ENCODE measurements at places on chromosomes 1 and 21.

- DNase-seq, result no peak
These were observed 115.8 kb downstream of the DSCAM start for GRCh38 chr21:40731206-40731605.

GRCh38 chr21:36478207-36478701 lies 1.7 kb downstream of the CLDN14 start:
- no peak for DNase-seq

GRCh38 chr1:162561037-162561615 lies 396 bp upstream of the UAP1 start:
- peak; percentile 99 for DNase-seq

DNA sequence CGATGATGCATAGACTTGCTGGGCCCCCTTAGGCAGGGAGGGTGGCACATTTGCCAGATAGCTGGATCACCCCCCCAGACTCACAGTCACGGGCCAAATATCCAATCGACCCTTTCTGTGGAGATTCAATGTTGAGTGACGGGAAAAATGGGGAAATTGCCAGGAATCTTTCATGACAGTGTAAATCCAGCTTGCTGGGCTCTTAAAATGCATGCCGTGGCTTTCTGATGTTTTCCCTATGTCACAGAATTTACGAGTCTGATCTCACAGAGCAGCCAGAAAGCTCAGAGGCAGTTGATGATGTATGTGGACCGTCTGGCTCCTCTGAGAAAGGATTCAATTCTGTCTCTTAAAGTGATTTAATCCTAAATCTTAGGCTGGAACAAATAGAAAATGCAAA lies 150.1 kb upstream of the ZNF644 start:
- no peak for DNase-seq

DNA sequence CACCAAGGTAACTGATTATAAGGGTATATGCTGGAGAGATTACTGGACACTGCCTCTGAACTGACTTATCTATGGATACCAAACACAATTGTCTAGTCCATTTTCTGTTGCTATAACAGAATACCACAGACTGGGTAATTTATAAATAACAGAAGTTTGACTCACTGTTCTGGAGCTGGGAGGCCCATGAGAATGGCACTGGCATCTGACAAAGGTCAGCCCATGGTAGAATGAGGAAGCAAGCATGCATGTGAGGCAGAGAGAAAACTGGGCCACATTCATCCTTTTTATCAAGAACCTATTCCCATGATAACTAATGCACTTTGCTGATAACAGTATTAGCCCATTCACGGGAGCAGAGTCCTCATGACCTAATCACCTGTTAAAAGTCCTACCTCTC lies 37.4 kb downstream of the FCER1A start:
- no peak for DNase-seq

GRCh38 chr1:162908780-162909179 lies 47.8 kb upstream of the CCDC190 start:
- DNase-seq, result no peak

- no peak for DNase-seq
These were observed 139.0 kb downstream of the SDCCAG8 start for GRCh38 chr1:243394601-243395464.

DNA sequence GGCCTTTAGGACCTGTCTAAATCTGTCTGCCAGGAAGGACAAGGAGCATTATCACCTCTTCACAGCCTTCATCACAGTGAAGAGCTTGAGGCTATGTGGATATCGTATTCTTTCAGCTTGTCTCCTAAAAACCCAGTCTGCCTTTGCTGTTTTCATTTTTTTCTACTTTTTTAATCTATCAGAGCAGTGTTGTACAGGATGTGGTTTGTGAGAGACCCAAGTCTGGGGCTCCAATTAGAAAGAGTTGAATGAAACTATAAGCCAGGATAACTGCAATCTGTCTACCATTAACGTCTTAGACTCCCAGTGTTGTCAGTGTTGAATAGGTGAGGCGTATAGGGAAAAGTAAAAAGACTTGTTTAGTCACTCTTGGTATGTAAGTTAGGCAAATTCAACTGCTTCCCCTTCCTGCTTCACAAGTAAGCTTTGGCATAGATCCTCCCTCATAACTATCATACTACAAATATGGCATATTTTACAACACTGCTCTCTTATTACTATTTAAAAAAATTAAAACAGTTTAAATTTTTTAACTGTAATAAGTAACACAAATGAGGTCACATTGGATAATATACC lies 1225.8 kb upstream of the PRMT6 start:
- DNase-seq, result no peak

GRCh38 chr21:27772816-27773215 lies 805.9 kb upstream of the ADAMTS5 start:
- DNase-seq, result no peak

- DNase-seq, result no peak
These were observed 80.9 kb downstream of the MTR start for GRCh38 chr1:236875975-236876374.

DNA sequence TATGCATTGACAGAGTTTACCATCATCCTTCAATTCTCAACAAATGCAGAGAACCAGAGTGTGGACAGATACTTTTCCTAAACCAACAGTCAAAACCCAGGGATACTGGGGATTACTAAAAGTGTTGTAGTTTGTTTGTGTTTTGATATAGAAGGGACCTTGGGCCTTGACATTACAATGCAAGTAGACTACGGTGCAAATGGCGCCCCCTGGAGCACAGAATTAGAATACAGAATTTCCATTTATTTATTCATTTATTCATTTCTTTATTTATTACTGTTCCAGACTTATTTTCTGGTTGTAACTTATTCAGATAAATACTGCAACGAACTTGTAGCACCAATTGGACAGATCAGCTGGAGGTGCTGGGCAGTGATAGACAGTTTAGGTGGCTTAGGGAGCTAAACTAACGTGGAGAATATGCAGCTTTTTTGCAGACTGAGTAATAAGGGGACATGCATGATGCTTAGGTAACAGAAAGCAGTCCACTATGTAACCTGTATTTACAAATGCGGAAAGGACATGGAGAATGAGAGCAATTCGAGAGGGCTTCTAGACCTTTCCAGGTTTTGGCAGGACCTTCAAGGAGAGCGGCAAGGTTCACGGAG lies 42.6 kb downstream of the KIRREL1 start:
- DNase-seq, result no peak
